NCI-H345 (cell line): ENCODE measurements at places on chromosomes 4 and X.

DNA sequence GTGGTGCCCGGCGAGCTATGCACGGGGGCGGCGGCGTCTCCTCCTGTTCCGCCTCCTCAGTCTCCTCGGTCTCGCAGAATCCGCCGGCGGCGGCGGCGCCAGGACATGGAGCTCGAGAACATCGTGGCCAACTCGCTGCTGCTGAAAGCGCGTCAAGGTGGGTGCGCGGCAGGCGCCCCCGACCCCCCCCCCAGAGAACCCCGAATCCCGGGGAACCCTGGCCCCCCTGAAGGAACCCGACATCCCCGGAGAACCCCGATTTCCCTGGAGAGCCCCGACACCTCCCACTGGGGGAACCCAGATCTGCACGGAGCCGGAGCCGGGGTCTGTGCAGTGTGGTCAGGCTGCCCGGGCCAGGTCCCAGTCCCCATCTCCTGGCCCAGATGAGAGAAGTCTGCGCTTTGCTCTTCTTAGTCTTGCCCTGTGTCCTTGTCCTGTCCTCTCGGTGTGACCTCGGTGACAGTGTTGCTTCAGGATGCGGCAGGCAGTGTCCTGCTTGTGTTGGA is 648 bp downstream of the GRK4 start:
- DNase-seq, result no peak

- no peak for DNase-seq
These were observed 160.8 kb upstream of the VCX3A start for GRCh38 chrX:6695717-6696116.

GRCh38 chrX:132207996-132208395 is 11.3 kb downstream of the RAP2C start:
- DNase-seq, result no peak

DNA sequence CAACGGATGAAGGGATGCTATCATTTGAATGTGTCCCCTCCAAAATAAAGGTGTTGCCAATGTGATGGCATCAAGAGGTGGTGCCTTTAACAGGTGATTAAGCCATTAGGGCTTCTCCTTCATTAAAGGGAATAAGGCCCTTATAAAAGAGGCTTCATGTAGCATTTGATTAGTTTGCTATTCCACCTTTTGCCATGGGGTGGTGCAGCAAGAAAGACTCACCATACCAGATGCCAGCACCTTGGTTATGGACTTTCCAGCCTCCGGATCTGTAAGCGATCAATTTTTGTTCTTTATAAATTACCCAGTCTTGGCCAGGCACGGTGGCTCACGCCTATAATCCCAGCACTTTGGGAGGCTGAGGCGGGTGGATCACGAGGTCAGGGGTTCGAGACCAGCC is 7.9 kb upstream of the SLC25A43 start:
- DNase-seq, result no peak

GRCh38 chr4:120130786-120131185 is 64.1 kb upstream of the MAD2L1 start:
- DNase-seq, result no peak

DNA sequence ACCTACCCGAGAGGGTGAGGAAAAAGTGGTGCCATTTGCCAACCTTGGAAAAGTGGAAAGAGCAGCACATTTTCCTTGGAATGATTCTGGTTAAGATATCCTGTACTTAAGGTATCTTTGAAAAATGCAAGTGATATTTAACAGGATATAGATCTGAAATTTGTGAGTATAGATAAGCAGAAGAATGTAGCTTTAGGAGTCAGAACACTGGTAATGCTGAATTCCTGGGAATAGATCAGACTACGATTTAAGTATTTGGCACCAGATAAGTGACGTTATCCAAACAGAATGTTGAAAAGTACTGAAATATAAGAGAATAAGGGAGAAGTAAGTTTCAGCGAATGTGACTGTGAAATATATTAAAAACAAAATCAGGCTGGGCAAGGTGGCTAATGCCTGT is 210.1 kb downstream of the PCDH7 start:
- DNase-seq, result no peak

DNA sequence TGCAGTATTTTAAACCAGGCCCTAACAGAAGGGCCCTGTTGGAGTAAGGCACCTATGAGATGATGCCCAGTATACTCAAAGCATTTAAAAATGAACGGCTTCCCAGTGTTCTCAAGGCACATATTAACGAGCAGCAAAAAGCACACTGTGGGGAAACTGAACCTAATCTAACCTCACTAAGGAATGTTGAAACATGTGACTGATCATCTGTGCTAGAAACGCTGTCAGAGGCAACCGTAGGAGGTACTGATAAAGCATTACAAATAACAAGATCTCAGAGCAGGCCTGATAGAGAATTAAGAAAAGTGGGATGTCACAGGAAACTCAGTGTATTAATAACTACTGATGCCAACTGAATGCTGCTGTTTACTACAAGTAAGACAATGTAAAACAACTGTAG is 24.0 kb downstream of the ASB9 start:
- DNase-seq, result no peak

GRCh38 chr4:76689145-76689817 is 208.7 kb downstream of the SOWAHB start:
- DNase-seq, result peak; percentile 69

DNA sequence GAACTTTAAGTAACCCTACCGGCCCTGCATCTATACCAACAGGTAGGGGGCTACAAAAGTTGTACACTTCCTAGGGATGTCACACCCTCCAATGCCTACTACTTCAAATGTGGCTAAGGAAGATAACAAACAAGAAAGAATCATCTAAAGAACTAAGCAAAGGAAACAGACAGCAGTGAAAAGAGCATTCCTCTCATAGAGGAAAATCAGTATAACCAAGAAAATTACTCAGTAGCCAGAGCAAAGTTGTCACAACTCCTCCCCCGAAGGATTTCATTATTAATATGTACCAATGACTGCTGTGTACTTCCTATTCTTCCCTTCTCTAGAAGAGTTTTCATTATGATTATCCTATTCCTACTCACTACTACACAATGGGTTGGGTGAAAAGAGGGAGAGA is 12.6 kb downstream of the ANKRD17 start:
- no peak for DNase-seq

DNA sequence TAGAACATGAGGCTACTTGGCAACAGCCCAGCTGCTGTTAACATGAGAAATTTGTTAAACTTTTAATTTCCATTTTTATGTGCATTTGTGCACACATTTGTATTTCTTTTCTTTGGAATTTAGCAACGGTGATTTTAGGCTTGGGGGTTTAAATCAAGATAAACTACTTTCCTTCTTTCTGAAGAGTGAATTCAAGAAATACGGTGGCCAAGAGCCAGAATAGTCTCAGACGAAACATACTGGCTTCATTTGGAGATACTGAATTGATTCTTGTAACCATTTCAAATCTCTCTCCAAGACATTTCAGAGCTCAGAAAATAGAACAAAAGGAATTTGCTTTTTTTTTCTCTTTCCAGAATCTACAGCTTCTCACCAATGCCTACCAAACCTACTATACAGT is 134.1 kb upstream of the SCML1 start:
- no peak for DNase-seq

DNA sequence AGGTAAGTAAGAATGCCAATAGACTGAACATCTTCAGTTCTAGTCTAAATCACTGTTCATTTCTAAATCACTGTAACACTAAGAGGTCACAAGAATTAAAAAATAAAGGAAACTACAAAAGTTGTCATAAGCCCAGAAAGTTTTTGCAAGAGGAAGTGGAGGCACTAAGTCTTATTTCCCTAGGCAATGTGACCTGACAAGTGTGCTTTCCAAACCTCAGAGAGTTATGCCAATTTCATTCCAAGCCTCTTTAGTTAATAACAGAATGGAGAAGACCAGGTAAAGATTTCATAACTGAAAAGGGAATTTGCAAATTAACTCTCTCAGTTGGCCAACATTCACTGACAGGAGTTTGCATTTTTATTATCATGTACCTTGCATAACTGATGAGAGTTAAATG is 40.5 kb downstream of the BBS12 start:
- DNase-seq, result no peak

- DNase-seq, result peak; percentile 1
These were observed 990.2 kb downstream of the STPG2 start for GRCh38 chr4:97153042-97153441.

- DNase-seq, result no peak
These were observed 138.7 kb downstream of the ELOVL6 start for GRCh38 chr4:110059556-110060191.

GRCh38 chr4:148311526-148311925 is 130.7 kb downstream of the NR3C2 start:
- no peak for DNase-seq

GRCh38 chr4:67393699-67394281 is 151.5 kb downstream of the CENPC start:
- peak; percentile 16 for DNase-seq

DNA sequence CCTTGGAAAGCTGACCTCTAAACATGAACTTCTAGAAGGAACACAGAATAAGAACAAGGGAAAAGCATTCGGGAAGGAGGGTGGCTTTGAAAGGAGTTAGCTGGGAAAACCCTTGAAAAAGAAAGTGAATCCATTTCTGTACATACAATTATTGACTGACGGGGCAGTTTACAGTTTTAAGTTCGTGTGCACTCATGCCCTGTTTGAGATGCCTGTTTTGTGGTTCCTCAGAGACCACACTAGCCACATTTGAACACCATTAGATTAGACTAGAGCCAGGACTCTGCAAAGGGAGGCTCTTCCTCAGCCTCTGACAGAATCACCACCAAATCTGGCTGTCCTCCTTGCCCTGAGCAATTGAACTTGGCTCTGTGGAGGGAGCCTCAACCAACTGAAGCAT is 158.3 kb downstream of the PALLD start:
- DNase-seq, result no peak

DNA sequence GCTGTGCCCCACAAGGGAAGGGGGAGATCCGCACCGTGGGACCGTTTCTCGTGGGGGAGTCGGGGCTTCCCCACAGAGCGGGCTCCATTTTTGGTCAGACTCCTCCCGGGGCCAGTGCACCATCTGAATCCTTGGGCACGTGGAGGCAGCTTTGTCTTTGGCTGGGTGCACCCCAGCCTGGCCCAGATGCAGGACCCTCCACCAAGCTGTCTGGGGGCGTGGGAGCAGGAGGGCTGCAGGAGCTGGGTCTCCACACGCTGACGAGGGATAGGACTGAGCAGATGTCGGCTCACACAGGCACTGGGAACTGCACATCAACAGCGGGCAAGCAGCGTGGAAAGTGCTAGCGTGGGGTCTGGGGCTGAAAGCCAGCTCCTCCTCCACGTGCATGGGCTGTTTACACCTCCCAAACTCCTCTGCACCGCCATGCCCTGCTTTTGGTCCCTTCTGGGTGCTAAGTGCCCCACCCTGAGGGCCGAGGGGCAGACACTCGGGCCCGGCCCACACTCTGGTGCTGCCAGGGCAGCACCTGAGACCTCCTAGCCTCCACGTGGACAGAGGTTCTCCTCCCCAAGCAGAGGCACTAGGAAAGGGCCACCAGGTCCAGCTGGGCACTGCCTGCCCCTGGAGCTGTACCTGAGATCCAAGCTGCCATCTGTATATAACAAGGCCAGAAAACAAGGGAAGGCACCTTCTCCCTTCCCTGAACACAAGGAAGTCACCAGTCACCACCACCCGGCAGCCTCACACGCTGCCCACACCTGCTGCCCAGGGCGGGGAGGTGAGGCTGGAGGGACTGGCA is 13.8 kb downstream of the DGKQ start:
- no peak for DNase-seq

DNA sequence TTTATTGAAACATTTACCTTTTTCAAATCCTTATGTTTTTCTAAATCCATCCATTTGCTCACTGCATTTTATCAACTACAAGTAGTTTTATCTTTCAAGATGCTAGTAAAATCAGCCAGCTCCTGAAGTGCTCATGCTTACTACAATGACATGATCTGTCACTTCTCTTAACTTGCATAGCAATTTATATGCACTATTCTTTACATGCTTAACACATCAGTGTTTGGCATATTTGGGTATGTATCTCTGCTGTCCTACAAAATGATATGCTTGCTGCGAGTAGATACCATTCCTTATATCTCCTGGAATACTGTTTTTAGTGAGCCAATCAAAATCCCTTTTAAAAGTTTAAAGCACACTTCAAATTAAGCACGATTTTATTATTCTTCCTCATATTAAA is 2726.8 kb downstream of the PCDH7 start:
- no peak for DNase-seq

GRCh38 chr4:75845992-75846391 is 56.3 kb downstream of the PPEF2 start:
- DNase-seq, result no peak

GRCh38 chrX:8075636-8076035 is 95.4 kb downstream of the VCX2 start:
- DNase-seq, result no peak

DNA sequence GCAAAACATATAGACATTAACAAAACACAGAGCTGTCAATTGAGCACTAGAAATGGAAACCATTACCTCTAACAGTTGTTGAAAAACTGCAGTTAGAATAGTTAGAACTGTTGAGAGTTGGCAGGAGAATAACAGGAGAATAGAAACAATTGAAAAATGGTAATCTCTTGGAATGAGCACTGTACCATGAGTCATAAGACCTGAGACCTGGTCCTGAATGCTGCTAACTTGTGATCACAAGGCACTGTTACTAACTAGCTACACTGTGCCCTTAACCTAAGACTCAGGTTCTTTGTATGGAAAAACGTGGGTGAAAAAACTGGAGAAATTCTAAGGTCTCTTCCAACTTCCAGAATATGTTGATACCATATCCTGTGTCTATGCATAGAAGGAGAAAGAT is 29.3 kb downstream of the FAM114A1 start:
- no peak for DNase-seq

DNA sequence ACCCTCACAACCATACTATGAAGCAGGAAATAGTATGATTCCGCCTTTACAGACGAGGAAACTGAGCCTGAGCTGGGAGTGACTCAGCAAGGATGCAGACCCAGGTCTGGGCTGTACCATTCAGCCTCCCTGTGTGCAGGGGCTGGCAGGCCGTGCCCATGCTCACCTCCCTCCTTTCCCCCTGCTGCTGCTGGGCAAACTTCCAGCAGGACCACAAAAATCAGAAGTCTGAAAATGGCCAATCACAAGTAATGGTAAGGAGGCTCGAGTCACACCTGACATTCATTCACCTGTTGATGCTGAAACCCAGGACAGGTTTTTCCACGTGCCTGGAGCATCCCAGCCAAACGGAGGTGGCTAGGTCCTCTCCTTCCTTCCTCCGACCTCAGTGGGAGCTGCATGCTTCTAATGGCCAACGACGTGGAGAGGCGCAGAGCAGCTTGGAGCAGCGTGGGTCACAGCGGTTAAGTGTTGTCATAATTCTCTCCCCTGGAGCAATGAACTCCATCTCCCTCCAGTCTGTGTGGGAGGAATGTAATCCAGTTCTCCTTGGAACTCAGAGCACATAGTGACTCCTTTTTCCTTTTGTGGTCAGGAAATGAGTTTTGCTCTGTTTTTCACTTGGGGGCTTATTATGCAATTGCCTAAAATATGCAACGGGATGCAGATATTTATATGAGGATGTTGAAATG is 371.7 kb downstream of the BCOR start:
- no peak for DNase-seq

- no peak for DNase-seq
These were observed 122.3 kb upstream of the TMEM164 start for GRCh38 chrX:109880629-109881028.

- no peak for DNase-seq
These were observed 3.8 kb upstream of the FGG start for GRCh38 chr4:154616287-154616686.
